ENCODE measurements at places on chromosomes 13 and 19.

DNA sequence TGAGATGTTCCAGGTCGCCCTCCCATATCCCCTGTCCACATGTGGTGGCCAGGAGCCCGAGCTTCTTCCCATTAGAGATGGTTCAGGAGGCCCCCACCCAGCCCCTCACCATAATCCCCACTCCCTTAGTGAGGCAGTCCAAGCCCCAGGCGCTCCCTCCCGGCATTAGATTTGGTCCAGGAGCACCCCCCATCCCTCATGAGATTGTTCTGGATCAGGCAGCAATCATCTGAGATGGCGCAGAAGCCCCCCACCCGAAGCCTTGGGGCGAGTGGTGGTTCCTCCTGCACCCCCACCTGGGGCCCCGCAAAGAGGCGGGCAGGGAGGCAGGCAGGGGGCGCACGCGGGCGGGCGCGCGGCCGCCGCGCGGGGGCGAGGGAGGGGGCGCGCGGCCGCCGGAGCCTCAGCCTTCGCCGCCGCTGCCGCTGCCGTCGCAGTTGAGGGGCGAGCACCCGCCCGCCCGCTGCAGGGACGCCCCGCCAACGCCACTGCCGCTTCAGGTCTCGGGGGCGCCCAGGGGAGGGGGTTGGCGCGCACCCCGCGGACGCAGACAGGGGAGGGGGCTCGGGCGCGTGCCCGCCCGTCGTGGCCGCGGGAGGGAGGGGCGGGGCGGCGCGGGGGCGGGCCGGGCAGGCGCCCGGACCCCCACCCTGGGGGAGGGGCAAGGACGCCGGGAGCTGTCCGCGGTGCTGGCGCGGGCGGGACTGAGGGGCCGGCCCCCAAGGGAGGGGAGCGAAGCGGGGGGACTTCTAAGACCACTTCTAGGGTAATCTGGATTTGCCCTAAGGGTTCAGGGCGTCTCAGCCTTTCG is 46.4 kb upstream of the SHKBP1 start:
- peak; percentile 35 for DNase-seq

DNA sequence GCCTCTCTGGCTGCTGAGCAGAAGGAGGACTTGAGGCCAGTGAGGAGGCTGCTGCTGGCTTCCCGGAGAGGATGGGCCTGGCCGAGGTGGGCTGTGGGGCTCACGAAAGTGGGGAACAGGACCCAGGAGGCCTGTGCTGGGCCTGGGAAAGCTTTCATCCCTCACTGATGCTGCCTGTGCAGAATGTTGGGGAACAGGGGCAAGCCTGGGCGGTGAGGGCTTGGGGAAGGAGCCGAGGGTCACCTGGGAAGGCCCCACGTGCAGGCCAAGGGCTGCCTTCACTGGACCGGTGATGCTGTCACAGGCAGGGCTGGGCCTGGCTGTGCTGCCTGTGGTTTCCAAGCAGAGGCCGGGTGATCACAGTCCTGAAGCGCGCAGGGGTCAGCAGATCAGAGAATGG is 9.4 kb downstream of the AP1M1 start:
- no peak for DNase-seq

DNA sequence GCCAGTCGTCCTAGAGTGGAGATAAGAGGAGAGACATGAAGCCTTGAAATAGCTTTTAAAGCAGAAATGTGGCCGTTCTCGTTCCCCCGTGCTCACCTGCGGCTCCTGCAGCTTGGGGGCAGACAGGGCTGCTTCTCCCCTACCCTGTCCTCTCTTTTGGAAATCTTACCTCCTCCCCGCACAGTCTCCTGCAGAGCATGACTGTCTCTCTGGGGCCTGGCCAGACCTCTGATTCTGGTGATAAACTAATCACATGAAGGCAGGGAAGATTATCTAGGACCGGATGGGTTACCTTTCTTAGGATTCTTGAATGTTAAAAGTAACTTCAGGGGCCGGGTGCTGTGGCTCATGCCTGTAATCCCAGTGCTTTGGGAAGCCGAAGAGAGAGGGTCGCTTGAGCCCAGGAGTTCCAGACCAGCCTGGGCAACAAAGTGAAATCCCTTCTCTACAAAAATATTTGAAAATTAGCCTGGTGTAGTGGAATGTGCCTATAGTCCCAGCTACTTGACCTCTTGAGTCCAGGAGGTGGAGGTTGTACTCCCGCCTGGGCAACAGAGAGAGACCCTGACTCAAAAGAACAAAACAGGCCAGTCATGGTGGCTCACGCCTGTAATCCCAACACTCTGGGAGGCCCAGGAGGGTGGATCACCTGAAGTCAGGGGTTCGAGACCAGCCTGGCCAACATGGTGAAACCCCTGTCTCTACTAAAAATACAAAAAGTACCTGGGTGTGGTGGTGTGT is 8.1 kb downstream of the CEBPA start:
- no peak for DNase-seq

- DNase-seq, result no peak
Observed at GRCh38 chr19:48817585-48818124, 6.8 kb upstream of the BCAT2 start.

- no peak for DNase-seq
Observed at GRCh38 chr13:109629737-109630136, 156.6 kb downstream of the IRS2 start.

GRCh38 chr19:44663996-44664395 is 7.3 kb upstream of the CEACAM19 start:
- DNase-seq, result no peak

GRCh38 chr19:4981681-4981958 is 12.7 kb downstream of the KDM4B start:
- no peak for DNase-seq

- DNase-seq, result no peak
Observed at GRCh38 chr13:45303026-45303425, 38.0 kb downstream of the TPT1 start.

- no peak for DNase-seq
Observed at GRCh38 chr19:29715701-29716581, 880 bp upstream of the C19orf12 start.

DNA sequence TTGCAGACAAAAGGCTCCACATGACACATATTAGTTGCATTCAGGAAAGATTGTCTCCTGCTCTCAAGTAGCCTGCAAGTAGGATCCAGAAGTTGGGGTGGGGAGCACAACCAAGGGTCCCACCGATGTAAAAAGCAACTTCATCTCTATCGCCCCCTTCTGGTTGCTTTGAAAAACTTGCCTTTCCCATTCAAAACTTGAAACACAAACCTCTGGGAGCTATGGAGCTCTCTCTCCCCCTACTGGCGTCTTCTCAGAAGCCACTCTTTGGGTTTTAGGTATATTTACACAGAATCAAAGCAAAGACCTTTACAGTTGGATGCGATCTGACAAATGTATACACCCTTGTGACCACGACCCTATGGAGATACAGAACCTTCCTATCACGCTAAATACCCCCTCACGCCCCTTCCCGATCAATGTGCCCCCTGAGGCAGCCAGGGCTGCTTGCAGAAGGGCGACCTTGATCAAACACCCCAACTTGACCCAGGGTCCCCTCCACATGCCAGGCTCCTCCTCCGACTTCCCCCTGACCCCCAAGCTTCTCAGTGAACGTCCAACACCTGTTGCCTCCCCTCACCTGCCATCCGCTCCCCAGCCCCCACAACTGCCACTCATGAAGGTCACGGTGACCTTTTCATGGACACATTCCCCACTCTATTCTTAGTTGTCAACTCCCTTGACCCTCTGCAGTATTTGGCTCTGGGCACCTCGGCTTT is 10.1 kb downstream of the NOSIP start:
- DNase-seq, result peak; percentile 89
